ENCODE measurements at places on chromosomes 11 and 22.
A peak's percentile ranks its signal among the peaks of the same experiment; 100 is the strongest.

GRCh38 chr11:119481667-119482400, 58.9 kb upstream of the THY1 start:
- DNase-seq = no peak

DNA sequence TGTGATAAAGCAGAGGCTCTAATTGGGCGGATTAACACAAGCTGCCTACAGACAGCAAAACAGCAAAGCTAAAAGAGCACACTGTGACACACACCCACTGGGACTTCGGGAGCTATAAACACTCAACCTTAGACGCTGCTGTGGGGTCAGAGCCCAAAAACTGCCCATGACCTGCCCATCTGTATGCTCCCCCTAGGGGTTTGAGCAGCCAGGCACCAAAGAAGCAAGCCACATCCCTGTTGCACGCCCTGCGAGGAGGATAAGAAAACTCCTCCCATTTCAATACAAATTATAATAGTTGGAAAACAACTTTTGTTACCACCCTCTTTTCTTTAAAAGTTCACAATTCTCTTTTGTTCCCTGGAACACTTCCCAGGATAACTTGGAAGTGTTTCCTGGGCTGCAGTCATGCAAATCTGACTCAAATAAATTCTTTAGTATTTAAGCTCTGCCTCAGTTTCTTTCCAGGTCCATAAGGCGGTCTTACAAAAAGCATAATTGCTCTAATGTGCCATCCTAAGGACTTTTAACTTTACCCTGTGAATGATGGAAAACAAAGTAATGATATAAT, 86.4 kb downstream of the DLG2 start:
- no peak for DNase-seq

GRCh38 chr11:130458410-130458729, 9.9 kb downstream of the ADAMTS15 start:
- no peak for DNase-seq

GRCh38 chr11:65077451-65077850, 6.4 kb downstream of the CDCA5 start:
- DNase-seq = no peak

GRCh38 chr11:128156486-128156885, 430.9 kb downstream of the ETS1 start:
- no peak for DNase-seq

DNA sequence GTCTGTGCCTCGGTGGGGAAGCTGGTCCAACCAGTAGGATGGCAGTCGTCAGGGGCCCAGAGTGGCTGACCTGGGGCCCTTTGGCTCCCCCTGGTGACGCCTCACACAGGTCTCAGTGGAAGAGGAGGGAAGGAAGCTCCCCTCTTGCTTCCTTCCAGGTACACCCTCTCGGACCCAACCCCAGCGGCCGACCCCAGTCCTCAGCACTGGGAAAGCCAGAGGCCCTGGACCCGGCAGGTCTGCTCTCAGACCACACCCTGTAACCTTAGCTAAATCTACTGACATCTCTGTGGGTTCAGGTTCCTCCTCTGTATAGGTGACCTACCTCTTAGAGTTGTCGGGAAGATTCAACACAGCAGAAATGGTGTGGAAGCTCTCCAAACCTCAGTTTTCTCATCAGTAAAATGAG, 3.4 kb upstream of the SCUBE1 start:
- no peak for DNase-seq

DNA sequence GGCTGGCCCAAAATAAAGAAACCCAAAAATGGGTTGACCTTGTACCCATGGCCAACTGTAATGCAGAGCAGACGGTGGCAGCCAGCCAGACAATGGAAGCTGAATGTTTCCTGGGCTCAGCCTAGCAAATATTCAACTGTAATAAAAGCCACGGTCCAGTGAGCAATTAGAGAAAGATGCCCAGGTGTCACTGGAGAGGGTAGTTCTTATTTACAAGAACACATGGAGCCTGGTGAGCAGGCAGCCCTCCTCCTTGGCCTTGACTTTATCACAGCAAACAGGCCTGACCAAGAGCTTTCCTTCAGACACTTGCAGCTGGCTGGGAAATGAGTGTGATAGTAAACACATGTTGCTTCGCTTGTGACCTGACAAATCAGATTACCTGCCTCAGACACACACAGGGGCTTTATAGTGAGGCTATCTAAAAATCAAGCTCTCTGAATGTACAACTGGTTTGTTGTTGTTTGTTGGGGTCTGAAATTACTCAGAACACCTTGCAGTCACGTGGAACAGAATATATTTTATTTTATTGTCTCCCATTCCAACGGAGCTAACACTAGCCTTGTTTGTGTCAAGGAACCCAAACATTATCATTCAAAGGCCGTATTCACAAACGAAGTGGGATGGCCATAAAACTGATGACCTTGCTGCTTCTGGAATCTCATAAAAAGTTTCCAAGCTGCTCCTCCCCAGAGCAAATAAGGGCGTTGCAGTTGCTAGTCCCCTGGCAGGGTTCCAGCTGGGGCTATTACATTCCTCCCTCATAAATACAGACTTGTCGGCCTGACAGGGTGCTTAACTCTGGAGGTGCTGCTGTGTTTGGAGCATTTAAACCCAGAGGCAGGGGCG, 161.1 kb downstream of the BBOX1 start:
- peak; percentile 75 for DNase-seq

- no peak for DNase-seq
Measured at GRCh38 chr11:35579557-35580396, 38.5 kb upstream of the FJX1 start.

GRCh38 chr22:42262964-42263363, 7.5 kb downstream of the TCF20 start:
- no peak for DNase-seq

- DNase-seq = no peak
Measured at GRCh38 chr22:39959640-39960447, at the start of gene TMA7B. Gene TMA7B (plus strand): TSS chr22:39960397. CDS start chr22:39964375, 3,978 bp downstream.

DNA sequence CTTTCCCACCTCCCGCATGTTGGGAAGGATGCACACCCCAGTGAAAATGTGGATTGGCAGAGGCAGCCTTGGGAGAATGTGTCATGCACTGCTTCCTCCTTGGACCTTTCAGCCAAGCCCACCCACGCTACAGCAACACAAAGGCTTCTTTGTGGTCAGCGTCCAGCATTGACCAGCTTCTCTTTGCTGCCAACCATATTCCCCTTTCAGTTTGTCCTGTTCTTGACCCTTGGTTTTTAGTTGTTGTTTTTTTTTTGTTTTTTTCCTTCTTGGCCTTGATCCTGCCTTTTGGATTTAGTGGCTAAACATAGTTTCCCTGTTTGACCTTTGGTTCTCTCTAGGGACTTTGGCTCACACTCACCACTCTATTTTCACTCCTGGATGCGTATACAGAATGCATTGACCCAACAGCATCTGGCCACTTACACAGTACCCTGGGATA, 573.6 kb downstream of the INSC start:
- DNase-seq = no peak

GRCh38 chr22:25081409-25081824, 118.2 kb upstream of the CRYBB3 start:
- DNase-seq = no peak

DNA sequence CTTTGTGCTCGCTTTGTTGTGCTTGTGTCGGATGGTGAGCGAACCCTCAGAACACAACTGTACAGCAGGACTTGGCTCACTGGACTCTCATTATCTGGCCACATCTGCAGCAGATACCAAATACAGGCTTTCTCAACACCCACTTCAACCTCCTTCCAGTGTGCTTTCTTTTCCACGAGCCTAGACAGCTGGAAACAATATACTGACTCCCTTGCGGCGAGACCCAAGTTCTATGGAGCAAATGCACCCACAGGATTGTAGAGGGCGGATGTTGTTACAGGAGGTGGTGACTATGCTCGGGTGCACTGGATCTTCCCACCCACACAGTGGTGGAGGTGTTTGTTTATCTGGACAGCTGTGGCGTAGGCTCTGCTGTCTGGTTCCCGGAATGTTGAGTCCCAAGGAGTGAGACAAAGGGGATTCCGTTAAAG, 204.3 kb downstream of the TENM4 start:
- DNase-seq = peak; percentile 75

DNA sequence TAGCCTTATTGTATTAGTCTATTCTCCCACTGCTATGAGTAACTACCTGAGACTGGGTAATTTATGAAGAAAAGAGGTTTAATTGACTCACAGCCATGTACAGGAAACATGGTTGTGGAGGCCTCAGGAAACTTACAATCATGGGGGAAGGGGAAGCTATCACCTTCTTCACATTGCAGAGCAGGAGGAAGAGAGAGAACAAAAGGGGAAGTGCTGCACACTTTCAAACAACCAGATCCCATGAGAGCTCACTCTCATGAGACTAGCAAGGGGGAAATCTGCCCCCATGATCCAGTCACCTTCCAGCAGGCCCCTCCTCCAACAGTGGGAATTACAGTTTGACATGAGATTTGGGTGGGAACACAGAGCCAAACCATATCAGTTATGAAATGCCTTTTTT, 179.4 kb downstream of the ARHGAP42 start:
- no peak for DNase-seq

- DNase-seq = no peak
Measured at GRCh38 chr11:128835741-128836430, 31.2 kb downstream of the KCNJ1 start.

DNA sequence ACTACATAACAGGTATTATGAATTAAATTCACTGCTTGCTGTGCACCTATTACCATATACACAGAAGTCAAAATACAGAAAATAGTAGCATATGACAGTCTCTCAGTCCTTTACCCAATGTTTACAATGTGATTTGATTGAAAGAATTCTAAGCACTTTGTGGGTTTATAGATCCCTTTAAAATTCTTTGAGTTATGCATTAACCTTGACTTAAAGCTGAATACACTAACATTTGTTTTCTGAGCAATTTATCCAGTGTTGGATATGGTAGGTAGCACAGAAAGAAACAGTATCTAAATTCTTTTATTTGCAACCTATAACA, 230.8 kb upstream of the DDI1 start:
- no peak for DNase-seq

DNA sequence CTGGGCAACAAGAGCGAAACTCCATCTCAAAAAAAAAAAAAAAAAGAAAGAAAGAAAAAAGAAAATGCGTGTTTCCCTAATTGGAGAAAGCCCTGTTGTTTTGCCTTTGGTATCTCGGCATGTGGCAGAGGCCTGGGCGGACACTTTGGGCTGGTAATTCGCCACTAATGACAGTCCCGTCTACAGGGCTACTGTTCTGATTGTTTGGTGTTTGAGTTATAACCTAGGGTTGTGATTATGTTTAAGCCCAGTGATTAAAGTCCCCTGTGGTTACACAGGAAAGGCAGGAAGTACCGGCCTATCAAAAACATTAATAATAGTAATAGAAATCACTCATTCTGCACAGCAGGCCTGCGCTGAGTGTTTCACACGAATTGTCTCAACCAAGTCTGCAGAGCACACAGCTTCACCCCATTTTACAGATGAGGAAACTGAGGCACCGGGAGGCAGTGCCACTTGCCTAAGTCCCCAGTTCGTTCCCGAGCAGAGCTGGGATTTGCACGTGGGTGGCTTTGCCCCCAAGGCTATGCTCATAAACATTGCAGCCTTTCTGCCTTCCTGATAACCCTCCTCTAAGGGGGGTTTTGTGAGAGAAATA, 39.1 kb upstream of the GRAMD4 start:
- DNase-seq = no peak

GRCh38 chr22:35611891-35612576, 5.1 kb downstream of the MB start:
- no peak for DNase-seq

GRCh38 chr11:126113012-126113411, 50.3 kb upstream of the CDON start:
- DNase-seq = no peak

DNA sequence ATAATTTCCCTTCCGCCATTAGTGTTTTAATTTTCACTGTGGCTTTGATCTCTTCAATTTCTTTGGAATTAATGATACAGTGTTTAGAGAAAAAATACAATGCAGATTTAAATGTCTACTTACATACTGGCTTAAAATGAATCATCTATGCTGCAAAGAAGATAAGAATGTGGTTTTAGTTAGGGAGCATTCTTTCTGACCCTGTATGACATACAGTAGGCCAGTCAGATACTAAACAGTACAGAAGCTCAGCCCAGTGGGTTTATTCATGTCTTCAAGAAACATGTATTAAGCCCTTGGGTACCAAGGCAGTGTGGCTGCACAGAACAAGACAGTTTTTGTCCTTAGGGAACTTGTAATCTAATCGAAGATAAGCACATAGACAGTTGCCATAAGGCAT, 268.8 kb downstream of the DDX10 start:
- no peak for DNase-seq

DNA sequence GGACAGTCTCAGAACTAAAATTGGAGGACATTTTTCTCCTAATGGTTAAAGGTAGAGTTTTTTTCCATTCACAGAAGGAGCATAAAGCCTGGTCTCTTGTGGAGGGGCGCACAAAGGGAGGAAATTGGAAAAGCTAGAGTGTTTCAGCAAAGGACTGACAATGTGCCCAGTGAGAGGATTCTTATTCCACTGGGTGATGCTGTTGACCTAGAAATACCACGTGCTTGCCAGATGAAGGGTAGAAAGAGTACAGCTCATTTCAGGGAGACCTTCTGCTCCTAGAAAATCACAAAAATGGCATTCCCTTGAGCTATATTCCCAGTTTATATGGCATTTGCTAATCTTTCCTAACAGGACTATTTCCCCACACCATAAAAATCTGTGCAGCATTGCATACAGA, 21.1 kb downstream of the MS4A6E start:
- DNase-seq = no peak

- DNase-seq = no peak
Measured at GRCh38 chr11:9847636-9848035, 183.8 kb downstream of the SWAP70 start.

- no peak for DNase-seq
Measured at GRCh38 chr22:46133588-46133855, 16.8 kb upstream of the PPARA start.
